ENCODE measurements at places on chromosomes 11 and 22.
A peak's percentile ranks its signal among the peaks of the same experiment; 100 is the strongest.

- DNase-seq: peak; percentile 60
Measured at GRCh38 chr22:30234786-30235470, 11.6 kb downstream of the LIF start.

GRCh38 chr22:35116817-35117216, 50.9 kb downstream of the ISX start:
- no peak for DNase-seq

GRCh38 chr11:96051820-96052219, 127.9 kb upstream of the MTMR2 start:
- DNase-seq: no peak

GRCh38 chr22:22600531-22601261, 41.6 kb upstream of the PRAME start:
- peak; percentile 29 for DNase-seq

DNA sequence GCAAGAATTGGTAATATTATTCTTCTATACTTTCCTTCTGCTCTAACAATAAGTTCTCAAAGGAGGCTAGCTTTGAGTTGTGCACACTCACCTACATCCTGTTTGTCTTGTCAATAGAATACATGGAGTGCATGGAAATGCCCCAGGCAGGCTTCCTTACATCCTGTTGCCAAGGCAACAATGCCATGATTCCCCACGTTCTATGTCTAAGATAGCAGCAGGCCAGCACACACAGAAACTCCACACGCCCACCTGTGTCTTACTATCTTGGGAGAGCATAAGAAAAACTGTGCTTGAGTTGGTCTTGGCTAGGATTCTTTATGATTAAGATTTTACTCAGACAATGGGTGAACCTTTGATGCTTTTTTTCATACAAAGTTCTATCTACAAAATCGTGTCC, 379.2 kb downstream of the AASDHPPT start:
- DNase-seq: no peak

DNA sequence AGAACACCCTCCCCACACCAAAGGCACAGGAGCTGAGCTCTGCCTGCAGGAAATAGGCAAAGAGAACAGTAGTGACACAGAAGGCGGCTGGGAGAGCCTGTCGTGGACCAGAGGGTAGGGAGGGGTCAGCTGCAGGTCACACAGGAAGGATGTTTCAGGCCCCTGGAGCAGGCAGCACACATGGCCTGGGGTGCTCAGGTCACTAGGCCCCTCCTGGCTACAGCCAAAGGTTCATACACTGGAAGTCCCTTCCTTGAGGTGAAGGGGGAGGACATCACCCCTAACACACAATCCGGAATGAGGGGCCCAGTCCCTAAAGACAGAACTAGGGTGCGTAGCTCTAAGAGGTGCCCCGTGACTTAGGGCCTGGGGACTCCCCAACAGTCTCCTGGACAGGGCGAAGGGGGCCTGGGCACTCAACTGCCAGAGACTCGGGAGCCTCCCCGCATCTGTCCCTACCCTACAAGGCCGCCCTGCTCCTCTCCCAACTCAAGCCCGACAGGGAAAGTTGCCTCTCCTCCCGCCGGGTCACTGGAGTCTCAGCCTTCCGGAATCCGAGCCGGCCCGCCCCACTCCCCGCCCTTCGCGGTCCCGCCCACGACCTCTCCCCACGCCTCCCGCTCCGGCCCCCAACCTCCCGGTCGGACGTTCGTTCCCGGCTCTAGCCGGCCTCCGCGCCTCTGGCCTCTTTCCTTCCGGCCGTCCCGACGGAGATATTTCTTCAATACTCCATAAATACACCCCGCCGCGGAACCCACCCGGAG, at the start of gene CYB5R2:
CYB5R2 (minus strand) TSS at position 541 of the 764 bp plus-strand sequence. CDS start 675 bp downstream, outside the sequence.
- DNase-seq: peak; percentile 50

GRCh38 chr11:68832476-68833181, 9.1 kb downstream of the CPT1A start:
- no peak for DNase-seq

DNA sequence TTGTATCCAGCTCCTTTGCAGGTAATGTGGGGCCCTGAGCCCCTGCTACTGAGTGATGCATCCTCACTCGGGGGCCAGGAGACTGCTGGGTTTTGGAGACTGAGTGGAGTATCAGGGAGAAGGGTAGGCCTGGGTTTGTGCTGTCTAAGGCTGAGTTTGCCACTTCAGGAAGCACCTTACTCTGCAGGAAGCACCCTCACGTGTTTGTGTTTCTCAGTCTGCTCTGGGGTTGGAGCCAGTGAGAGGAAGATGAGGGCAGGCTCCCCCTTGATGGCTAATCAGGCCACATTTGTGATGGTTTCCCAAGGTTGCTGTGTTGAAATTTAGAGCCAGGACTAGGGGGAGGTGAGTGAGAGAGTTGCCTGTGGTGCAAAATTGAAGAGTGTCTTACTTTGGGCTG, 13.7 kb upstream of the THY1 start:
- DNase-seq: no peak

DNA sequence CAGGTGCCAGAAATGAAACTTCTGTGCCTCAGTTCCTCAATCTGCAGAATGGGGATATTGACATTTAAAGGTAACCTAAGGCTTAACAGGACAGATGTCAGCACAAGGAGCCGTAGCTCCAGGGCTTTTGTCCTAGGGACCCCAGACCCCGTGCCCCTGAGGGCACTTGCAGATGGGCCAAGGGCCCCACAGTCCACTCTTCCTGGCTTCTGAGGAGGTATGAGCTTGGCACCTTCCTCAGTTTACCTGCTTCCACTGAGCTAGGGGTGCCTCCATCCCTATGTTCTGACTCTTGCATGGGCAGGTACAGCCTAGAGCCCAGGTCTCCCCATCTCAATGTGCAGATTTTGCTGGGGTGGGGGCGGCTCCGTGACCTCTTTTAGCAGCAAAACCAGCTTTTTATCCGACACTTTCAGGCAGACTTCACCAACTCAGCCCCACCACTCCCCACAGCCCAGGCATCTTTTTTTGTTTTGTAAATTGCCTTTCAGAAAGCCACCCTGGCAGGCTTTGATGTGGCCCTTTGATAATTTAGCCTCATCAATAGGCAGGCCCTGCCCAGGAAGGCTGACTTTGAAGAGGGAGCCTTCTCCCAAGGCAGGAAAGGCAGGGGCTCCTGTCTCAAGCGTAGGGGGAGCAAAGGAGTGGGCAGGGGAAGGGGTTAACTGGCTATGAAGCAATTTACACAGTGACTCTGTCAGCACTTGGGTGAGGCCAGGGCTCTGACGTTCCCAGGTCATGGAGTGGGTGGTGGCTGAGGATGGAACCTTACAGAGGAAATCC, 23.7 kb upstream of the FGF3 start:
- DNase-seq: no peak

GRCh38 chr11:8807544-8808225, 103.3 kb upstream of the AKIP1 start:
- DNase-seq: peak; percentile 81

Measured in muscle of back (tissue), 13 donors.